Left renal pelvis (tissue), 4 donors: ENCODE measurements at places on chromosomes 3 and 15. TPM values are rescaled to one million over a fixed set of nuclear protein-coding genes. Genes with fewer than 3 reads are reported as not detected.

GRCh38 chr3:49719214-49719884 is at the start of gene AMIGO3:
TSS of gene AMIGO3 (minus strand) at chr3:49719684. CDS start at chr3:49719465, 219 bp downstream.
- peak; percentile 69 for DNase-seq

DNA sequence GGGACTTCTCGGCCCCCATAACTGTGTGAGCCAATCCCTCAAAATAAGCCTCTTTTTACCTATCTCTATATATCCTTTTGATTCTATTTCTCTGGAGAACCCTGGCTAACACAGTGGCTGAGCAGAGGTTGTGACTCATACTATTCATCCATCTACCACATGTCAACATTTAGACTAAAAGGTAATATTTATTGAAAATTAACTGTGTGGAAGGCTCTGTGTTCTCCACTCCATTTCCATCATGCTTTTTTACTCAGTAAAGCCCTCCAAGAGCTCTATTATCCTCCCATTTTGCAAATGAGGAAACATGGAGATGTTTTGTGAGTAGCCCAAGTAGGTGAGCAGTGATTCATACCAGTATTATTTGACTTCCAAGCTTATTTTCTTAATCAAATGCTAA is 217.9 kb upstream of the DCBLD2 start:
- DNase-seq = no peak

GRCh38 chr3:54936561-54936960 is 8.7 kb upstream of the LRTM1 start:
- no peak for DNase-seq

DNA sequence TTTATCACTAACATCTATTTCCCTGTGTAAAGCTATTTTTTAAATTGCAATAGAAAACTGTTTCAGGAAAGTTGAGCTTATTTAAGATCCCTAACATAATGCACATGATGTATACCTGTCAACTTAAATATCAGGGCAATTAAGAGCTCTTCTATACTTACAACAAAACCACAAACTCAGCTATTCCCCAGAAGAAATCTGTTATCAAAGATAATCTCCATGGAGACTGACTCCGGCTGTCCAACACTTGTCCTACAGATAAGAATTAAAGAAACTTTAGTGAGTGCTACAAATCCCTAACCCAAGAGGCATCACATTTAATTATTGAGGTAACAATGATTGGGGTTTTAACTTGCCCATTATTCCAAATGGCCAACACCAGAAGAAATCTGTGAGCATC is 3.4 kb downstream of the SELENOK start:
- no peak for DNase-seq

ITIH1 gene
- not detected for polyA plus RNA-seq

DNA sequence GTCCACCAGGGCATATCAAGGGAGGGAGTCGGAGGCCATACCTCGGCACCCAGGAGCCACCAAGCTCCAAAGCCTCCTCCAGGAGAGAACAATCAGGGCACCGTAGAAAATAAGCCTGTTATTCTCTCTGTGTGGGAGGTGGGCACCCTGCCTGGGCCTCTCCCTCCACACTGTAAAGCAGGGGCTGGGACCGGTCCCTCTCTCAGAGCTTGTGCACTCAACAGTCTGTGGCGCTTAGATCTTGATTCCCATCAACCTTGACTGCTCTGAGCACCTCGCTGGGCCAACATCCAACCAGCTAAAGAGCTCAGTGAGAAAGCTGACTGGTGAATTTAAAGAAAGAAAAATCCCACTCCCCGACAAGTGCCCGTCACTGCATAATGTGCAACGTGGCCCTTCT is 53.0 kb downstream of the PCSK6 start:
- DNase-seq = no peak

MYRIP gene
- 1.1 TPM for polyA plus RNA-seq

ALPK3 gene
- 19.0 TPM for polyA plus RNA-seq

- no peak for DNase-seq
Measured at GRCh38 chr3:194031349-194031748, 104.6 kb upstream of the HES1 start.

C2CD4B gene
- polyA plus RNA-seq = 0.75 TPM

GRCh38 chr3:192409838-192410683 is 317.3 kb downstream of the FGF12 start:
- DNase-seq = no peak

WDR82 gene
- polyA plus RNA-seq = 119 TPM

SUCNR1 gene
- polyA plus RNA-seq = 11.4 TPM
